ENCODE measurements at places on chromosomes 1 and 21.

DNA sequence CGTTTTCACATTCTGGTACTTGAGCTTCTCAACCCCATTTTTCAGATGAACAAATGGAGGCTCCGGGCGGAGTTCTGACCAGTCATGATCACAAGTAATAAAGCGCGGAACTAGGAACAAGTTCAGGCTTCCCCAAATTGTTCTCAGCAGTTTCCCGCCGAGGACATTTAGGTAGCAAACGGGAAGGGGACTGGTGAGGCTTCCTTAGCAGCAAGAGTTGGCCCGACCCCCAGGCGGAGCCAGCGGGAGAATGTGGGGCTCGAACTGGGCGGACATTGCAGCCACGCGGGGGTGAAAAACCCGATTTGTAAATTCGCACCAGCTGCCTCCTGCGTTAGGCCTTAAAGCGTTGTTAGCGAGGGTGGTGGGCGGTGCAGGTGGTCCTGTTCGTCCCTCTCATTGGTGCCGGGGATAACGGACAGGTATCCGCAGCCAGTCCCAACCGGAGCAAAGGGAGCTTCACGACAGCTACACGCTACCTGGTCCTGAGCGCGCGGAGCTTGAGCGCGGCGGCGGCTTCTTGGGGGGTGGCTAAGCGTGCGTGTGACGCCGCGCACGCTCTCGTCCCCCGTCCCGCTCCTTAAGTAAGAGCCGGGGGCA lies 15.3 kb downstream of the SEMA6C start:
- no peak for DNase-seq

DNA sequence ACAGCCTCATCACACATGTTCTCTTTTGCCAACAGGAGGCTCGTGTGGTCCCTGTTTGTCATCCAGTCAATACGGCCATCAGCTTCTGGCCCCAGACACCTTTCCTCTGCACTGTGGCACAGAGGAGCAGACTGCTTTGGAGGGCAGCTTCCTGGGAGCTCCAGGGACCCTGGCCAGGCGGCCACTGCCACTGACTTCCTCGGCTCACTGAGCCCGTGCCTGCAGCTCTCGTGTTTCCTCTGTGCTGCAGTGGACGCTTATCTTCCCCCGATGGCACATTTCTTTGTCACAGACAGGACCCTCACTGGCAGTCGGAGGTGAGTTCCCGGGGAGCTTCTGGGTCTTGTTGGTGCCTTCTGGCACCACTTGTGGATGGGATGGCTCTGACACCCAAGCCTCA lies 67.0 kb upstream of the DIRAS3 start:
- DNase-seq = no peak

DNA sequence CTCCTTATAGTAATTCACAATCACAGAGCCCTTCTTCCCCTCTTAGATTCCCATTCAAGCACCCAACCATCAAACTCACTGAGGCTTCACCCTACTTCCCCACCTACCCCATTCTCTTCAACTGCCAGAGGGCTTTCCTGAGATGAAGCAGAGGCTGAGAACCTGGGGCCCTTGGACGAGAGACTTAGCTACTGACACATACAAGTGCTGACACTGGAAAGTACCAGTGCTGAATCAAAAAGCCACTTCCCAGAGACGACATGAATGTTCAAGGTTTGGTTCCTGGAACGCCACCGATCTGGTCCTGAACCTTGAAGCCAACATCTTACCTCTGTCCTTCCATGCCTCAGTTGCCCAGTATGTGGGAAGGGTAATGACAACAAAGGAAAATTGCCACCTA lies 16.6 kb upstream of the RAP1A start:
- no peak for DNase-seq

DNA sequence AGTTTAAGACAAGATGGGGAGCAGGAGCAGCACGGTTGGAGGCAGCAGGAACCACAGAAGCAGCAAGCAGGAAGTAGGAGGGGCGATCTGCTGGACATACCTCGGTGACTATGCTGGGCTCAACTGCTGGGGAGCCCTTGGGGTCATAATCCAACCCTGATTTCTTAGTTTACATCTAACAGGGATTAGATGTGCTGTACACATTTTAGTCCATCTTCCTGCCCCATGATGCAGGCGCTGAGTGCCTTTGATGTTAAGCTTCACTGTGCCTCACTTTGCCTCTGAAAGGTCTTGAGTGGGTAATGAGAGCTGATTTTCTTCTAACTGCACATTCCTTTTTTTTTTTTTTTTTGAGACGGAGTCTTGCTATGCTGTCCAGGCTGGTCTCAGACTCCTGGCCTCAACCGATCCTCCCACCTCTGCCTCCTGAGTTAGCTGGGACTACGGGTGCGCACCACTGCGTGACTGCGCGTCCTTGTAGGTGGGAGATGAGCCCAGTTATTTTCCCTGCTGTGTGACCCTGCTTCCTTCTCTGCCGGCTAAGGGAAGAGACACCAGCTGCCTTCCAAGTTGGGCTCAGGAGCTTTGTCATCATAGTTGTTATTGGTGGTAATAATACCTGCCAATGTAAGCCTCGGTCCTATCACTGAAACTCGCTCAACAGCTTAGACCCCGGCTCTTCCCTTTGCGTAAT lies 1.1 kb upstream of the RCAN3 start:
- peak; percentile 63 for DNase-seq

DNA sequence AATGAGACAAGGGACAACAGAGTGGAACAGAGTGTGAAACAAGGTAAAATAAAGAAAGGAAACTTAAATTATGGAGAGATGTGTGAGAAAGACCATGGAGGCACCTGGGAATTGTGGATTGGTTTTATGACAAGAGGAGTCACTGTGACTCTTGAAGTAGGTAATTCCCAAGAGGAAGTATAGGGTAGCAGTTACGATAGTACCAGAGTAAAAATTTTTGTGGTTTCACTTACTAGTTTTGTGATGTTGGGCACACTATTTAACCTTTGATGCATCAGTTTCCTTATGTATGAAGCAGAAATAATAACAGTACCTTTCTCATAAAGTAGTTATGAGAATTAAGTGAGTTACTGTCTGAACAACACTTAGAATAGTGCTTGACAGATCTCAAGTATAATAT lies 267.9 kb upstream of the DPYD start:
- no peak for DNase-seq

GRCh38 chr1:76267631-76268030 lies 193.1 kb downstream of the ST6GALNAC3 start:
- no peak for DNase-seq

GRCh38 chr1:204370176-204370575 lies 10.4 kb upstream of the PLEKHA6 start:
- no peak for DNase-seq

- DNase-seq = no peak
These were observed 19.2 kb downstream of the SLC9A1 start for GRCh38 chr1:27135541-27136235.

GRCh38 chr21:43911015-43911934 lies 46.3 kb downstream of the AGPAT3 start:
- DNase-seq = no peak

DNA sequence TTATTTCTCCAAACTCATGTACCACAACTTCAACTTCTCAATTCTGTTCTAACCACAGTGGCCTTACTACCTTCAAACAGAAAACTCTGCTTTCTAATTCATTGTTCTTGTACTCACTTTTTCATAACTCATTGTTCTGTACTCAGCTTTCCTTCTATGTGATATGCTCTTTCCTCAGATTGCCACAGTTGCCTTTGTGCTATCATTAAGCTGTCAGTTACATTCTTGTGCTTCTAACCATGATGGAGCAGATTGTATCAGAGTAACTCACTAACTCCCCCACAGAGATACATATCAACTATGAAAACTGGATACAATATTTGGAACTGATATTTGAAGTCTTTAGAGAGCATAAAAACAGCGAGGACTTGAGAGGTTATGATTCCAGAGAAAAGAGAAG lies 1213.7 kb downstream of the KCNT2 start:
- no peak for DNase-seq

GRCh38 chr1:233939451-233939850 lies 35.0 kb downstream of the SLC35F3 start:
- DNase-seq = no peak

- DNase-seq = no peak
These were observed 23.2 kb downstream of the MYBPH start for GRCh38 chr1:203152158-203153034.

GRCh38 chr1:168498159-168498631 lies 45.6 kb downstream of the XCL2 start:
- no peak for DNase-seq

- peak; percentile 20 for DNase-seq
These were observed 68.8 kb downstream of the ITGB3BP start for GRCh38 chr1:63454269-63454668.

DNA sequence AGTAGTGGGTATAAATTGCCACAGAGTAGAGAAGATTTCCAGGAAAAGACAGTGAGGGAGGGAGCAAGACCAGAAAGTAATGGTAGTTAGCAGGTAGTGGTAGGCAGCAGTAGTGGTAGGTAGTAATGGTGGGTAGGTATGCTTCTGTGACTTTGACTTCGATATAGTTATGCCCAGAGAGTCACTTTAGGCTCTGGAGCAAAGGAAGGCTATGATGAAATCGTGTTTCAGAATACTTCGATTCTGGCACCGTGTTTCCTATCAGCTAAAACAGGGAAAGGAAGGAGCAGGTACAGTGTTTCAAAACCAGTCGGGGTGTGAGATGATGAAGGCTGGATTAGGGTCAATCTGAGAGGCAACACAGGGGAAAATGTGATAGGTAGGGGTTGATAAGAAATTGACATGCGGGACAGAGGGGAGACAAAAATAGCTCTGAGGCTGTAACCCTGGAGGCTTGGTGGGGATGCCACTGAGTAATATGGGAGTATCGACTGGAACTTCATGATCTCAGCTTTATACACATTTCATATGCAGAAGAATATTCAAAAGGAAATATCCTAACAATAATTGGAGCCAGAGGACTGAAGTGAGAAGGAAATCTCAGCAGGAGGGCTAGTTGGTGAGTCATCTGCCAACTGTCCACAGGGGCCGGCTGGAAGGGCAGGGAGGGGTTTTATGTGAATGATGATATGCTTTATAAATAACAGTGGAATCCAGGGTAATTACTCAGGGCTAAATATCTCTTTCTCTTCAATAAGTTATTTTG lies 25.2 kb upstream of the TRIM45 start:
- no peak for DNase-seq

DNA sequence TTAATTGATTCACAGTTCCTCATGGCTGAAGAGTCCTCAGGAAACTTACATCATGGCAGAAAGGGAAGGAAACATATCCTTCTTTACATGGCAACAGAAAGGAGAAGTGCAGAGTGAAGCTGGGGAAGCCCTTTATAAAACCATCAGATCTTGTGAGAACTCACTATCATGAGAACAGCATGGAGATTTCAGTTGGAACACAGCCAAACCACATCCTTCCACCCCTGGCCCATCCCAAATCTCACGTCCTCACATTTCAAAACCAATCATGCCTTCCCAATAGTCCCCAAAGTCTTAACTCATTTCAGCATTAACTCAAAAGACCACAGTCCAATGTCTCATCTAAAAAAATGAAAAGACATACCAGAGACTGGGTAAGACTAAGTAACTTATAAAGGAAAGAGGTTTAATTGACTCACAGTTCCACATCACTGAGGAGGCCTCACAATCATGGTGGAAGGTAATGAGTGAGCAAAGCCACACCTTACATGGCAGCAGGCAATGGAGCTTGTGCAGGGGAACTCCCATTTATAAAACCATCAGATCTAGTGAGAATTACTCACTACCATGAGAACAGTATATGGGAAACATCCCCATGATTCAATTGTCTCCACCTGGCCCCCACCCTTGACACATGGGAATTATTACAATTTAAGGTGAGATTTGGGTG lies 105.2 kb downstream of the MRPL39 start:
- peak; percentile 83 for DNase-seq

DNA sequence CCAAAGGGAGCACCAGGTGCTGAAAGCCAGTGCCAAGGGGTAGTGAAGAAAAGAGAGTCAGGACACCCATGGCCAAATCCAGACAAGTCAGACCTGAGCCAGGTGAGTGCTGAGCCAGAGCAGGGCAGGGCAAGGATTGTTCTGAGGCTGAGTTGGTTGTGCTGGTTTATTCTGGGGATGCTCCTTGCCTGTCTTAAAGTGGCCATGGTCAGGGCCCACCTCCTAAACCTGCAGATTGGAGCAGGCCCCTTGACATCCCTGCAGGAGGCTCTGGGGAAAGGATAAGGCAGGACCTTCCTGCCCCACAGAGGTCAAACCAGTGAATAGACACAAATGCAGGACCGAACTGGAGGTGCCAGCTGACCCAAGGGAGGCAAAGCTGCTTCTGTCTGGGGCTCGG lies 138.4 kb downstream of the HIVEP3 start:
- DNase-seq = no peak

DNA sequence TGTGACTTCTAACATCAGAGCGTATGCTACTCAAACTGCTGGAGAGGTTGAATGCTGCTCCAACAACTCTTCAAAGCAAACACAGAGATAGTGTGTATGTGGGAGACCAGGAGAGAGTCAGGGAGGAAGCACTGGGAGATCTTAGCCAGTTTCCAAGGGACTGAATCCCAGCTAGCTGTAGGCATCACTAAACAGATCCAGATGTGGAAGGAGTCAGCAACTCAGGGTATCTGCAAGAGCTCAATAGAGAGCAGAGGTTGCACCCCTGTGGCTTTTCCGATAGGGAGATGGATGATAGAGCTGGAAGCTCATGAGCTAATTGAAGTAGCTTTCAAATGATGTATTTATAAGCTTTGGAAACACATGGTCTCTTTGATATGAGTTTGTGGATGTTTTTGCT lies 168.9 kb upstream of the HOOK1 start:
- no peak for DNase-seq

- no peak for DNase-seq
These were observed 1.1 kb upstream of the SYNC start for GRCh38 chr1:32703479-32704291.

DNA sequence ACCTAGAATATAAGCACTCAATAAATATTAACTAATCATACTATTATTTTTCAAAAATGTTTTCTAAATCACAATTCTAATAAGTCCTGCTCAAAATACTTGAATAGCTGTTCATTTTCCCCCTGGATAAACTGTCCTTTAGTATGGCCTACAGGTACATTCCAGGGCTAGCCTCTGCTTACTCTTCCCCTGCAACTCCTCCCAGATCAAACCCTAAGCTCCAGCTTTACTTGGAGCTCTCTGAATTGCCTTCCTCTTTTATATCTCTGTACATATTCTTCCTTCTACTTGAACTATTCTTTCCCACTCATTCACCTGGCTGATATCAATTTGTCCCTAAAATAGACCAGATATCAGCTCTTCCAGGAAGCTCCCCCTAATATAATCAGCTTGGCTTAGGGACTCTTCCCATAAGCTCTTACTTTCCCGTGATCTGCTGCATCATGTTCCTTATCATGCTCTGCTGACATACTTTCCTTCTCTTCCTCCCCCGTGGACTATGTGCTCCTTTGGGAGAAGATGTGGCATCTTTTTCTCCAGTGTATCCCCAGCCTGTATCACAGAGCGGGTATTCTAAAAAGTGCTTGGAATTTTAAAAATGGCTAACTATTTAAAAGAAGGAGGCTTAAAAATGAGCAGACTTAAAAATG lies 43.1 kb upstream of the PIGC start:
- no peak for DNase-seq

Measured in Kasumi-1 (cell line).